ENCODE measurements at places on chromosomes 6 and 20.

DNA sequence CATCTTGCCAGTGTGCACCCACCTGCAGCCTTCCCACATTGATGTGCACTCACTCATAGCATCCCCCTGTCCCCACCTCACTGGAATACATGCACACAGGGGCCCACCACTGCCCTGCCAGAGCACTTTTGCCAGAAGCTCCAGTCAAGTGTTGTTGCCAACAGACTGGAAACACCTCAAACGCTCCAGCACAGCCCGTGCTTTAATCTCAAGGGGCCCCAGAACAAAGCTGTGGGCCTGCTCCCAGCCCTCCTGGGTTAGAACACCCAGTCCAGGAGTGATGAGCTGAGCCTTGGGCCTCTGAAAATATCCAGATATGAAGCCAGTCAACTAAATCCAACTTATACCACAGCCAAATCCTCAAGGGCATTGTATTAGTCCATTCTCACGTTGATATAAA, 77.1 kb downstream of the CYP39A1 start:
- no peak for DNase-seq

GRCh38 chr6:73803562-73804241, 107.7 kb downstream of the CD109 start:
- DNase-seq: no peak

DNA sequence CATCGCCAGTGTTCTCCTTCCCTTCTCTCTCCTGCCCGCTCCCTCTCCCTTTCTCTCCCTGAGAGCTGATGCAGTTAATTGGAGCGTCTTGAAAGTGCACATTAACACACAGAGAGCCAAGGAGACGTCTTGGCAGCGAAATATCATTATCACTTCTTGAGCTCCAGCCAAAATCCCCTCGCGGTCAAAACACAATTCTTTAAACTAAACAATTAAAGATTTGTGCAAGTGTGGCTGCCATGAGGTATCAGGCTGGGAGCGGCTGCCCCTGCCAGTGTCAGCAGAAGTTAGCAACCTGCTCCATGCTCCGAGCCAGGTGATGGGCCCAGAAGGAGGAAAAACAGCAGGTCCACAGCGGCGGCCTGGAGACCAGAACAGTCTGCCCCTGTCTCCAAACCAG, 100.9 kb upstream of the FOXP4 start:
- no peak for DNase-seq

GRCh38 chr6:52209770-52210169, 23.6 kb downstream of the IL17A start:
- DNase-seq: no peak

DNA sequence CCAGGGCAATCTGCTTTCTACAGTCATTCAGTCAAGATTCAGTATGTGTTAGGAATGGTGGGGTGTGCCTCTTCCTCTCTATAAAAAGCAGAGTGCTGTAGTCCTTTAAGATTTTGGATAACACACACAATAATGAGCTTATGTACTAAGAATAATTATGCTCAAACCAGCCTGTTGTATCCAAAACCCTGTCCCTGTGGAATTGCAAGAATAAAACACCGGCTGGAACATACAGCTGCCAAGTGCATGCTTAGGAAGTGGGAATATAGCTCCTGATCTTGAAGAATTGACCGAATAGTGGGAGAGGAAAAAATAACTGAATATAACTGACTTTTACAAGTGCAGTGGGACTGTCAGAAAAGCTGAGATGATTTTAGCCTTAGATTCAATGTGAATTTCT, 979 bp upstream of the MOCS1 start:
- no peak for DNase-seq

DNA sequence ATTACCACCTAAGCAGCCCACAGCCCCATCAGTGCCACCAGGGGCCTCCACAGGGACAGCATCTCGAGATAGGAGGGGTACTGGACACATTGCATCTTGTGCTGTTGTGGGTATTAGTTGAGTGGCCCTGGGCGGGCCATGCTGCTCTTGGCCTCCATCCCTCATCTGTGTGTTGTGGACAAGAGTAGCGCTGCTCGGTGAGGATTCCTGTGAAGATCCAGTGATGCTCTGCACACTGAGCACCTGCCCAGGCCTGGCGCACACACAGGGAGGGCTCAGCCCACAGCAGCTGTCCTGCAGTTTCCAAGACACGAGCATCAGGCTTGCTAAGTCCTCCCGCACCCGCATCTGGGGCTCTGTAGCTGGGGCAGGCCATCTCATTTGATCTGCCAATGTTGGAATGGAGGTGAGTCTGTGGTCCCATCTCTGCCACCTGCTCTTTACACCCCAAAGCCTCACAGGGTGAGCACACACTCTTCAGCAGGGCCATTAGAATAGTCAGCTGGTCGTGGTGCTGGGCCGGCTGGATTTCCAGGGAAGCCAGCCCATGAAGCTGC, 32.0 kb downstream of the SPATA2 start:
- no peak for DNase-seq

DNA sequence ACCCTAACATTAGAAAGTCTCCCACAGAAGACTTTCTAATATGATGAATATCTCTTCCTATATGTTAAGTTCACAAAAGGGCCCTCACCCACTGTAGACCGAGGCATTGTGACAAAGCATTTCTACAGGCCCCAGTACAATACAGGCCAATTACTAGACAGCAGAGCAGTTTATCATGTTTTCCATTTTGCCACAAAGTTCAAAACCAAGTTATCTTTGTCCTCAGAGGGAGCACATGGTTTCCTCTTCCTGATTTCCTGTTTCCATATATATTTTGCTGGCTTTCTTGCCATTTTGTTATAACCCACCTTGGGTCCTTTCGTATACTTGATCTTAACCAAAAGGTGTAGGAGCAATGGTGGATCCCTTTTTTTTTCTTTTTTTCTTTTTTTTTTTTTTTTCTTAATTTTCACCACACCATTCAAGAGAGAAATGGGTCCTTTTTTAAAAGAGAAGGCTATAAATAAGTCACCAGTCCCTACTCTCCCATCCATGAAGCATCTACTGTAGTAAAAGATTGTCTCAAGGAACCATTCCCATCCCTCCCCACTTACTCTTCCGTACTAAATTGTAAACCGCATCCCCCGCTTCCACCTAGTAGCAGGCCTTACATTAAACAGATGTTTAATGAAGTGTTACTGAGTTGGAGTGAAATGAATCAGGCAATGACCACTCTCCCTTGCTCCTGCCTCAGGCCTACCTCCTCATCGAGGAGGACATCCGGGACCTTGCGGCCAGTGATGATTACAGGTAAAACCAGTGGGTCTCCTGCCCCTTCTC, 2.1 kb upstream of the UBE2C start:
- no peak for DNase-seq

DNA sequence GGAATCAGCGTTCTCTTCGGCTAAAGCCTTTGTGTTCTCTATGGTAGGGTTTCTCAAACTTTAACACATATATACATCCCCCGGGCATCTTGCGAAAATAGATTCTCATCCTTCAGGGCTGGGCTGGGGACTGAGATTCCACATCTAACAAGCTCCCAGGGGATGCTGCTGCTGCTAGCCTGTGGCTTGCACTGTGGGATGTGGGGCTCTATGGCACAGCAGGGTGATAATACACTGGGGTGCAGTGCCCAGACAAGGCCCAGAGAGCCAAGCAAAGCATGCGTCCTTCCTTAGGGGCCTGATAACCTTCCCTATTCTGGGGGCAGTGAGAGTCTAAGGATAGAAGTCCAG, 102.0 kb downstream of the LAMP5 start:
- no peak for DNase-seq

DNA sequence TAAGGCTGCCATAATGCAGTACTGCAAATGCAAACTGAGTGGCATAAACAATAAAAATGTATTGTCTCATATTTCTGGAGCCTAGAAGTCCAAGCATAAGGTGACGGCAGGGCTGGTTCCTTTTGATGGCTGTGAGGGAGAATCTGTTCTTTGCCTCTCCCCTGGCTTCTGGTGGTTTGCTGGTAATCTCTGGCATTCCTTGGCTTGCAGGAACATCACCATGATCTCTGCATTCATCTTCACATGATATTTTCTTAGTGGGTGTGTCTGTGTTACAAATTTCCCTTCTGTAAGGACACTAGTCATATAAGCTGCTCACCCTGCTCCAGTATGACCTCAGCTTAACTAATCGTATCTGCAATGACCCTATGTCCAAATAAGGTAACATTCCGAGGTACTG, 1104.2 kb upstream of the CITED2 start:
- DNase-seq: no peak

GRCh38 chr6:98880486-98880885, 46.1 kb downstream of the POU3F2 start:
- DNase-seq: no peak

DNA sequence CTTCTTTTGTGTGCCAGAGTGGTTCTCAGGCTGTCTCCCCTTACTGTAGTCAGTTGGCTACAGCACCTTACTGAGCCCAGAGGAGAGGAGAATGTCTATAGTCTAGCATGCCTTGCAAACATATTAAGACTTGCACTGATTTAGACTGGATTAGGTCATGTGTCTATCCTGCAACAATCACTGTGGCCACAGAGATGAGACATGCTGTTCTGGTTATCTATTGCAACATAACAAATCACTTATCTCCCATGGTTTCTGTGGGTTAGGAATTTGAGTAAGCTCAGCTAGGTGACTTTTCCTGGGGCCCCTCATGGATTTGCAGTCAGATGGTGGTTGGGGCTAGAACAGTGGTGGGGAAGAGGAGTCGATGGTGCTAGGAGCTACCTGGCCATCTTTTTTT, 261.3 kb downstream of the SOD2 start:
- DNase-seq: no peak

DNA sequence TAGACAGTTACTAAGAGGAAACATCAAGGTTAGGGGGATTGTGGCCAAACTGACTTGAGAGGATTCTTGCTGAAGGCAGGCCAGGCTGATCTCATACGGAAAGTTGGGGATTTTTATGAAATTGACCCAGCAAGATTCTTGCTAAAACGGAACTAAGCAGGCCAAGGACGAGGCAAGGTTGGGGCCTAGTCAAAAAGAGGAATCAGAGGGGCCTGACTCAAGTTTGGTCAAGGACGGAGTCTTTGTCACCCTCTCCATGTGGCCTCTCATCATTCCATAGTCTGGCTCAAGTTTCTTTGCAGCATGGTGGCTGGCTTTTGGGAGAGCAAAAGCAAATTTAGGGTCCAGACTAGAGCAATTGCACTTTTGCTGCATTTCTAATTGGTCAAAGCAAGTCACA, 7.9 kb upstream of the HECA start:
- no peak for DNase-seq

DNA sequence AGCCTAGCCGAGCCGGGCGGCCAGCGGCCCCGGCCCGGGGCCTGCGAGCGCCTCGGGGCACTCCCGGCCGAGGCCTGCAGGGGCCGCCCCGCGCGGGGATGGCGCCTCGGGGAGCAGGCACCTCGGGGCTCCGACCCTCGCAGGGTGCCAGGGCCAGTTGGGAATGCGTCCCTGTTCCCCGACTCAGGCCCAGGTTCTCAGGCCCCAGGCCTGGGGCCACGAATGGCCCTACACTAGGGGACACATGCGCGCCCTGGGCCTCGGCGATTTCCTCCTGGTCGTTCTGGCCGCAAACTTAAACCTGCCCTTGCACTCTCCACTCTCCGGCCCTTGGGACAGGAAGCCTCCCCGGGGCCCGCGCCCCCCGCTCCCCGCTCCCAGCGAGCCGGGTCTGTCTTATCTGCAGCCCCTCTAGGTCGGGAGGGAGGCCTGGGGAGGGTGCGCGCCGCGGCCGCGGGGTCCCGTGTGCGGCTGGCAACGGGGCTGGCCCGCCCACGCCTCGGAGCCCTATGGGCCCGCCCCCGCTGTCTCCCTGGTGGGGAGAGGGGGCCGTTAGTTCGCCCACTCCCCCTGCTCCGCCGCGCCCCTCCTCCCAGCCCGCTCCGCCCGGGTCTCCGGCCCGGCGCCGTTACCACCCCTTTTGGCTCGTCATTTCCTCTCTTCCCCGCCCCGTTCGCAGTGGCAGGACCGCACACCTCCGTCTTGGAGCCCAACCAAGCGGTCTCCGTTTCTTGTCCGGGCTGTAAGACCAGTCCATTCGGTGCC, 611 bp downstream of the NFYA start:
- peak; percentile 77 for DNase-seq

DNA sequence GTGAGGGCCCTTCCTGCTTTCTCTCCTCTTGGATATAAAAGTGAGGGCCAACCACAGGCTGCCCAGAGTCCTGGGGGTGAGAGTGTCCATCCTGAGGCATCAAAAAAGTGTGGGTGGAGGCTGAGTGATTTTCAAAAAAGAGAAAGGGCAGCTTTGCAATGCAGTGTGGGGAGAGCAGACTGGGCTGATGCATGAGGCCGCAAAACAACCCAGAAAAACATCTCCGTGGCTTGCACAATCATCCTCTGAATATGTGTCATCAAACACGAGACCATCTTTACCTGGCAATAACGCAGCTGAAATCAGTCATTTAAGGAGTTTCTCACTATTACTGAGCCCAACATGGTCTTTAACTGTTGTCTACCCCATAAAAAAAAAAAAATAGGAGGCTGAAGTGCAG, 191.2 kb upstream of the SOX4 start:
- DNase-seq: no peak

GRCh38 chr6:168632694-168633093, 191.7 kb downstream of the SMOC2 start:
- DNase-seq: no peak

DNA sequence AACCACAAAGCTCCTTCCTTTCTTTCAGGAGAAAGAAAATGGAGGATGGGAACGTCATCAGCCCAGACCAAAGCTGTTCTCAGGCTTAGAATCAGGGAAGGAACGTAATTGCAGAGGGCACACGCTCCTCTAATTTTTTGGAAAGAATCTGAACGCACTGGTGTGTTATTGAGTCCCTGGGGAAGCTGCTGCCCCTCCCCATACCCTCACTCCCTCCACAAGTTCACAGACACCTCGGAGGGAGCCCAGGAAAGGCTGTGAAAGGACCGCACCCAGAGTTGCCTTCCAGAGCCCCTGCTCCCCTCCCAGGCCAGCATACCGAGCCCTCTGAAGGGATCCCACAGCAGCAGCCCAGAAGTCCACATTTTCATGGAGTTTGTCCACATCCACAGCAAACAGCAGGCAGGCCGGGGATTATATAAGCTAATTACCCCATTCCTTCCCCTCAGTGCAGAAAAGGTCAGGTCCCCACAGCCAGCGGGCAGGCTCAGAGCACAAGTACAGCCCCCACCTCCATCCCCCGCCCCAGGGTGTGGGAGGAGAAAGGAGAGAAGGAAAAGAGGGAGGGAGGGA, 53.7 kb downstream of the ANKRD60 start:
- DNase-seq: no peak

DNA sequence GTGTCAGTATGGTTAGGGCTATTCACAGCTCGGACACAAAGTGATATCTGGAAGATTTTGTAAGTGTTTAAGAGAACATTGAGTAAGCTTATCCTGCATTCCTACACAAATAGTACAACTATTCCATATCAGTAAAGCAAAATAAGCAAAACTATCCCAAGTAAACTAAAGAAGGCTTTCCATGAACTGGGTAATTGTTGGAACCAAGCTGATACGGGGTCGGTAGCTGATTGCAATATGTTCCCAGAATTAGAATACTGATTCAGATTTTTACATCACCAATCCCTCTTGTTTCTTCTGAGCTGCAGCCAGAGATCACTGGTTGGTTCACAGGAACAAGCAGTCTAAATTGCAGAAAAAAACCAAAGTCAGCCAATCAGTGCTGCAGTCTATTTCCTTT, 54.1 kb downstream of the CDS2 start:
- DNase-seq: no peak
